ENCODE measurements at places on chromosomes 2 and 18.

DNA sequence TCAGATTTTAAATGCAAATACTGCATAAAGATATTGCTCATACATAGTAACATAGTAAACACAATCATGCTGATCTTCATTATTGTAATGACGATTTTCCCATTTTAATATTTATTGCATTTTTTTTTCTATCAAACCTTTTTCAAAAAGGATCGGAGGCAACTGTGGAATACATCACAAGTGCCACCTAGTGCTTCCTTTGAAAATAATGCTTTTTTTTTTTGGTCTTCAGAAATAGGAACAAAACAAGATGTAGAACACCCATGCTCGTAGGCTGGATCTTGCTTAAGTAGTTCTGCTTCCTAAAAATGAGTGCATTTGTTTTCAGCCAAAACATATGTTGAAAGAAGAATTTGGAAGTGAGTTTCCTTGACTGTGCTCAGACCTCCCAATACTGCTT, 35.7 kb upstream of the GPR155 start:
- DNase-seq, result no peak

- DNase-seq, result no peak
These were observed 16.2 kb downstream of the OTX1 start for GRCh38 chr2:63066838-63067237.

GRCh38 chr2:97936881-97937280, 58.9 kb downstream of the TMEM131 start:
- no peak for DNase-seq

- DNase-seq, result no peak
These were observed 333.1 kb downstream of the DYSF start for GRCh38 chr2:71786291-71787107.

- DNase-seq, result no peak
These were observed 135.3 kb upstream of the GLI2 start for GRCh38 chr2:120600335-120600734.

Data from astrocyte of the spinal cord (primary cell).